ENCODE measurements at places on chromosomes 3 and 15.

- DNase-seq, result no peak
Observed at GRCh38 chr3:39065197-39065596, 13.4 kb downstream of the WDR48 start.

DNA sequence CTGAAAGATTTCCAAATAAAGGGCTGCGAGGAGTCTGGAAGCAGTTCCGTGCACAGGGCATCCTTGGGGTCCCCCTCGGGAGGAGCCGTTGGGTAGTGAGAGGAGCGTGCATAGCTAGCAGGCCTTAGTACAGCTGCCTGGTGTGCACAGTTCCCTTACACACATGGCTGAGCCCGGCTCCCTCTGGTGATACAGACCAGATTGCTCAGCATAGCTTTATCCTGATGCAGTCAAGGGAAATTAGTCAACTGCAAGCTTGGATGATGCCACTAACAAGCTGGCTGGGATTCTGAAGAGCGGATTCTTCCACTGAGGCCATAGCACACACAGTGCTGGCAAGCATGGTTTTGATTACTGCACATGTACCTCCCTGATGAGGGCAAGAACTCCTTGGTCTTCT, 349.4 kb downstream of the LRTM1 start:
- DNase-seq, result no peak

GRCh38 chr15:64693134-64693533, 82.3 kb downstream of the RBPMS2 start:
- DNase-seq, result no peak

DNA sequence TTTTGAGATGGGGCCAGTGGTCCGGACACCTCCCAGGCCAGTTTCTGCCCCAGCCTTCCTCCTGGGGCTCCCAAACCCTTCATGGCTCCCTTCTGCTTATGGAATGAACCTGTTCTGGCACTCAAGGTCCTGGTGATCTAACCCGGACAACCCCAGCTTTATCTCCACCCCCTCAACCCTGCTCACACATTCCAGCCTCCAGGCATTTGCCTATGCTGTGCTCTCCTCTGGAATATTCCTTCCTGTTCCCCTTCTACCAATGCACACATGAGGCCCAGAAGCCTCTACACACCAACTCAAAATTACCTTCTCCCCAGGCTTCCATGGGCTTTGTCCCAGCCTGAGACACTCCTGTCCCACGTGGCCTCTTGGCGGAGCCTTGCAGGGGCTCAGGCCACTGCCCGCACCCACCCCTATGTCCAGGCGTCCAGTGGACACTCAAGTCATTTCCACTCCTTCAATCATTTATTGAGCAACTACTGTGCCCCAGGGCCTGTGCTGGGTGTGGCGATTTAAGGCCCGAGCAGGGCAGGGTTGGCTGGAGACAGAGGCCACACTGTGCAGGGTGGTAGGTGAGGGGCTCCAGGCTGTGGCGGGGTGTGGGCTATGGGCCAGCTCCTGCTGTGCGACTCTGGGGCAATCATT, 18.8 kb downstream of the PLXND1 start:
- DNase-seq, result no peak

DNA sequence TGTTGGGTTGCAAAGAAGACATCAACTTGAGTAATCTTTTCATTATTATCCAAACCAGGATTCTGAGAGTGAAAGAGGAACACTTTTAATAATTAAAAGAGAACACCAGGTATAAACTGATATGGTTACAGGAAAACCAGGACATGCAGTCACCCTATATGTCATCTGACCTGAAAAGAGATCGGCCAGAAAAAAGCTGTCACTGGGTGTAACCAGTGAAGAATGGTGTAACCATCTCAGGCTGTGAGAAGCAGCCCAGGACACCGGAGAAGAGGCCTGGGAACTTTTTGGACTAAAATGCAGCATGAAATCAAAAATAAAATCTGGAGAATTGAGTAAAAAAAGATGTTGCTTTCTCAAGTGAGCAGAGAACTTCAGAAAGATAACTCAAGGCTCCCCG, 10.1 kb upstream of the CCDC80 start:
- no peak for DNase-seq

- DNase-seq, result no peak
Observed at GRCh38 chr3:49926117-49926728, 3.4 kb downstream of the MON1A start.

DNA sequence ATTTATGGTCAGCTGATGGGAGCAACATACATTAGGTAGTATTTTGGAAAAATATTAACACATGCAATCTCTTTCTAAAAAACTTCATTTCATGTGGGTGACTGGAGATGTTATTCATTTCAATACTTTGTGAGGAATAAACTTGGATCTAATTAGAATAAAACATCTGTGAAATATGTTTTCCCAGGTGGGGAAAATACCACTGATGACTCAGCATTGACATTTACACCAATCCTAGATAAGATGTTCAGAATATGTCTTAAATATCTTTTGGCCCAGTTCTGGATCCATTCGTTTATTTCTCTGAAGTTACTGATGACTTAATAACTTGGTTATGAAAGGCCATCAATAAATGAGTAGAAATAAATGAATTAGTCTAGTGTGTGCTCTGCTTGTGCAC, 247.6 kb downstream of the CHST2 start:
- no peak for DNase-seq

- no peak for DNase-seq
Observed at GRCh38 chr3:51862886-51863285, 1.5 kb downstream of the IQCF2 start.

- no peak for DNase-seq
Observed at GRCh38 chr3:99925584-99926230, 108.0 kb downstream of the CMSS1 start.

DNA sequence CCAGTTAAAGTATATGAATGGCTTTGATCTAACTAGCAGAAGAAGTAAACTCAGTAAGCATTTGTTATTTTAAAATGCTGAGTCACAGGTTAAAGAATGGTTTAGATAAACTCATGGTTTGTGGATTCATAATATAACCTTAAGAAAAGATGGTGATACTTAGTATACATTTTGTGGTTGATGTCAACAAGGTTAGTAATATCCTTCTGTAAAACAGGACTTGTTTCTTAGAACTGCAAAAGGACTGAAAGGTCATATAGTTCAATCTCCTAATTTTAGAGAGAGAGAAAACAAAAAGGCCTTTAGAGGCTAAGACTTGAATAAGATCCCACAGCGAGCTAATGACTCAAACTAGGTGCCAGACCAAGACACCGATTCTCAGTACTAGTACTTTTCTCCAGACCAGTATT, 50.0 kb downstream of the STRIT1 start:
- DNase-seq, result no peak

DNA sequence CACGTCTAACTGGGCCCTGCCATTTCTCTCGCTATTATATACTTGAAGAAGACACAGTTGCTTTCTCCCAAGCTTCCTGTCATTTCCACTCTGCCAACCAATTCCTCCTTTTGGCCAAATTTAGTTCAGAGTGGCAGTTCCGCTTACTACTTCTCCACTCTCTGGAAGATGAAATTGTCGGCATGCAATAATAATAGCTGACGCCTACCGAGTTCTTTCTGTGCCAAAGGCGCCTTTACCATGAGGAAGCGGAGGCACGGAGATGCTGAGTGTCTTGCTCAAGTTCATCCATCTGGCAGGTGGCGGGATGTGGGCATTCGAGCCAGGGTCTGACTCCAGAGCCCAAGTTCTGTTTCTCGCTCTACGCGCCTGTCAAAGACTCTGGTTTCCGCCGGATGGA, 14.6 kb upstream of the NRROS start:
- DNase-seq, result no peak

- DNase-seq, result no peak
Observed at GRCh38 chr3:32249184-32249782, 10.8 kb downstream of the CMTM8 start.

- DNase-seq, result no peak
Observed at GRCh38 chr15:72463702-72464101, 10.4 kb upstream of the ARIH1 start.

DNA sequence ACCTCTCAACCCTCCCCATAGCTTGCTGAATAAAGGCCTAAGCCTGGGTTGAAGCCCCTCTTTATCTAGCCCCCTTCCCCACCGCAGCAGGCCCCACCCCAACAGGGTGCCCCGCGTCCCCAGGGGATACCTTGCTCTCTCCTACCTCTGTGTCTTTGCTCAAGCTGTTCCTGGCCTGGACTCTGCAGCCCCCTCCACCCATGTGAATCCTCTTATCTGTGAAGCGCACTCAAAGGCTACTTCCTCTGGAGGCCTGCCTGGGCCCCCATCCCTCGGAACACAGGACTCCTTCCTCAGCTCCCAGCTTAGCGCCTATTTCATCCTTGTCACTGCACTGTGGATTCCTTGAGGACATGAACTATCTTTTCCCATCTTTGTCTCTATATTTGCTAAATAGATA, 61.4 kb upstream of the HERC1 start:
- no peak for DNase-seq

- DNase-seq, result no peak
Observed at GRCh38 chr3:185420762-185421161, 57.8 kb downstream of the MAP3K13 start.

DNA sequence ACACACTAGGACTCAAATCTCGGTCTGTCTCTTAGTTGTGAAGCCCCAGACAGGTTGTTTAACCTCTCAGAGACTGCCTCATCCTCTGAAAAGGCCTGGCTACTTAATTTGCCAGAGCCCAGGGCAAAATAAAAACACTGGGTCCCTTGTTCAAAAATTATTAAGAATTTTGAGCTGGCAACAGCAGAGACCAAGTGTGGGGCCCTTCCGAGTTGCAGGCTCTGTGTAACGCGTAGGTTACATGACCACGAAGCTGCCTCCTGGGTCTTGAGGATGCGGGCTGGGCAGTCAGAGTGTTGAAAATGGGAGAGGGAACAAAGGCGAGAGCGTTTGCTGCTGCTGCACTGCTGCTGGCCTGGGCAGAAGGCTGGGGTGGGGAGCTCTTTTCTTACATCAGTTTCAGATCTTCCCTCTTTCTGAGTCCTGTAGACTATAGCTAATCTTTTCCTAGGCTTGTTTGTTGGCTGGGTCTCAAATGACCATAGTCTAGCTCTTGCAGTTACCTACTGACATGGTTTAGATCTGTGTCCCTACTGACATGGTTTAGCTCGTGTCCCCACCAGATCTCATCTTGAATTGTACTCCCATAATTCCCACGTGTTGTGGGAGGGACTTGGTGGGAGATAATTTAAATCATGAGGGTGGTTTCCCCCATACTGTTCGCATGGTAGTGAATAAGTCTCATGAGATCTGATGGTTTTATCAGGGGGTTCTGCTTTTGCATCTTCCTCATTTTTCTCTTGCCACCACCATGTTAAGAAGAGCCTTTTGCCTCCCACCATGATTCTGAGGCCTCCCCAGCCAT, 49.9 kb downstream of the CLEC3B start:
- DNase-seq, result no peak

DNA sequence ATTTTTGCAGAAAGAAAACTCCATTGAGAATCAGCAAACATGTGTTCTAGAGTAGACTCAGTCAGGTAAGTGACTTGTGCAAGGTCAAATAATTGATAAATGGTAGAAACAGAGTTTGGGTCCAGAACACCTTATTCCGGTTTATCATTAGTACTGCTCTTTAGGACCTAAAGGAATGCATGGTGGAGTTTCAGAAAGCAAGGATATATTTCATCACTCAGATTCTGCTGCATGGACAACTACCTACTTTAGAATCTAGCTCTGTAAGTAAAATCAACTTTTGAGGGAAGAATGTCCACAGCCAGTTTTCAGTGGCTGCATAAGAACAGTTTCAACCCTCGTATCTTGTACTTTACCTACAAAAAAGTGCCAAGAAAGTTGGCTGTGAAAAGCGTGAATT, 43.6 kb downstream of the TIMP4 start:
- DNase-seq, result no peak

DNA sequence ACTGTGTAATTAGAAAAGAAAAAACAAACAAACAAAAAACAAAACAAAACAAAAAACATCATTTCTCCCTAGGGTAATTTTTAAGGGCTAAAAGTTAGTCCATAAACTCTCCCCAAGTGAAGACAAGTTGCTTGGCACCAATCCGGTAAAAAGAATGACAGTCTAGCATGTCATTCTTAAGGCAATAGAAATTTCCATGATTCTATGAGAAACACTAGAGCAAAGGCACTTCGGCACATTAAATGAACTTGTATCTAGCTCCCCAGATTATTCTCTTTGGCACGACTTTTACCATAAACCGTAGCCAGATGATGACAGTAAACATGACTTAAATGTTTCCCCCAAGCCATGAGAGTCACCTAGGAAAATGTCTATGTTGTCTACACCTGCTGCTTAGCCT, 10.1 kb downstream of the COL8A1 start:
- DNase-seq, result no peak

DNA sequence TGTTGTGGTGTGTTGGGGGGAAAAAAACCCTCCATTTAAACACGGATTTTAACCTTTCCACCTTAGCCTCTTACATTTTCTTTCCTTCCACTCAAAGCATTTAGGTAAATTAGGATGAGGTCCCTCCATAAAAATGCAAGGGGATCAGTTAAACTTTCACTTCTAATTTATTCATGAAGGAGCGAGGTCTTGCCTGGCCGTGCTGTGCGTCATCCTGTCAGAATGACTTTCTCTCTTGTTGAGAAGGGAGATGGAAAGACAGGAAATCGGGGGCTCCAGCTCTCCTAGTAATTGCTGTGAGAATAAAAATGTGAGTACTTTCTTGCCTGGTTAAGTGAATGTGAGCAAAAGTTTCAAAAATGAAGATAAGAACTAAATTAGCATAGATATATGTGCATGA, 962.3 kb upstream of the NR2F2 start:
- DNase-seq, result no peak
